ENCODE measurements at places on chromosomes 6 and 20.

DNA sequence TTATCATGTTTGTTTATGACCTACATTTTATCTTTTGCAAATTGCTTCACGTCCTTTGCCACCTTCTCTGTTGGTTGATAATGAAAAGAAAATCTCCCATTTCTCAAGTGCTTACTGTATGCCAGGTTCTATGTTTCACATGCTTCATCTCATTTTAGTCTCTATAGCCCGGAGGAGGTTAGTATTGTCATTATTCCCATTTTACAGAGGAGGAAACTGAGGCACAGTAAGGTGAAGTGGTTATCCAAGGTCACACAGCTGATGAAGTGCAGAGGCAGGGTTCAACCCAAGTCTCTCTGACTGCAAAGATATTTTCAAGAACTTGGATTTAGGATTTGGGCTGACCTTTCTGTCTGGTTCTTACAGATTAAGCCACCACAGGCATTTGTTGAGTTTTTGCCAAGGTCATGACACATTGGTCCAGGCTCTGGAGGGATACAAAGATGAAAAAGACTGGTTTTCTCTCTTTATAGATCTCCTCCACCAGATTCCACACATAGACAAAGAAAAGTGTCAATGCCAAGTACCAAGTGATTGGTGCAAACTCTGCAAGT lies 20.6 kb downstream of the CNBD2 start:
- no peak for DNase-seq

DNA sequence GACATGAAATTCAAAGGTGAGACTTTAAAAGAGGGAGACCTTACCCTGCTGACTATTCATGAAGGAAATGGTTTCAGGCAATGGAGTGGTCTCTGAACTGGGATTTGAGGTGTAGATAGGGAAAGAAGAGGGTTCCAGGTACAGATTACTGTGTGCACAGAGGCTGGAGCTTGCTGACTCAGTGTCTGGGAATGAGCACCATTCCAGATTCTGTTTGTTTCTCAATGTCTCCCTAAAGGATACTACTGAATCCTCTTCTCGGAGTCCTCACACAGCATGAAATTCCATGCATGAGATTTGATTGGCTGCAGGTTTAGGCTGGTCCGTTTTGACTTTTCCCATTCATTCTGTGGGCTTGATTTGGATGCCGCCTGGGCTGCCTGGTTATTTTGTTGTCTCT lies 49.0 kb downstream of the PPP1R14C start:
- no peak for DNase-seq

- no peak for DNase-seq
Measured at GRCh38 chr6:90227673-90228072, 69.0 kb downstream of the BACH2 start.

DNA sequence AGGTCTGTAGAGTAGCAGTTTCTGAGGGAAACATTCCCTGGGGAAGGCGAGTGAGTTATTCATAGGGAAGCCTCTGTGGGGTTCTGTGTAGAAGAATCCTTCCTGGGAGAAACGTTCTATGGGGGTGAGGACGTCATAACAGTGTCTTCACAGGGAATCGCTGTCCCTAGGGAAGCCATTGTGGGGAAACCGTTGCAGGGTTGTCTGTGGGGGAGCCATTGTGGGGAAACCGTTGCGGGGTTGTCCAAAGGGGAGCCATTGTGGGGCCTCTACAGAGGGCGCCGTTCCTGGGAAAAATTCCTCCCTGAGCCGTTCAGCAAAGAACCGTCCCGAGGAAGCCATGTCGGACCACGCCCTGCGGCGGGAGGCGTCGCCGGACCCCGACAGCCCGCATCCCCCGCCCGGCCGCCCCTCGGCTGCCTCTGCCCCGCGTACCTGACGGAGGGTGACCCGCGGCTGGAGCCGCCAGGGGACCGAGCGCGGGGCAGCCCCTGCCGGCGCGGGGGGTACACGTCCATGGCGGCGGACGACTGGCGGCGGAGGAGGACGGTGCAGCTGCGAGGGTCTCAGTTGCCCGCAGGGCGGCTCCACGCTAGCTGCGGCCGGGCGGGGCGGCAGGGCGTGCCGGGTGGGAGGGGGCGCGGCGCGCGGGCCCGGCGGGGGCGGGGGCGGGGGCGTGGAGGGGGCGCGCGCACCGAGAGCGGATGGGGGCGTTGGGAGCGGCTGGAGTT lies at the start of gene DNAAF9:
DNAAF9 (minus strand) TSS at position 630 of the 731 bp plus-strand sequence; CDS start at position 518, 112 bp downstream.
- DNase-seq, result peak; percentile 5

- no peak for DNase-seq
Measured at GRCh38 chr20:22407237-22408193, 176.9 kb downstream of the FOXA2 start.

DNA sequence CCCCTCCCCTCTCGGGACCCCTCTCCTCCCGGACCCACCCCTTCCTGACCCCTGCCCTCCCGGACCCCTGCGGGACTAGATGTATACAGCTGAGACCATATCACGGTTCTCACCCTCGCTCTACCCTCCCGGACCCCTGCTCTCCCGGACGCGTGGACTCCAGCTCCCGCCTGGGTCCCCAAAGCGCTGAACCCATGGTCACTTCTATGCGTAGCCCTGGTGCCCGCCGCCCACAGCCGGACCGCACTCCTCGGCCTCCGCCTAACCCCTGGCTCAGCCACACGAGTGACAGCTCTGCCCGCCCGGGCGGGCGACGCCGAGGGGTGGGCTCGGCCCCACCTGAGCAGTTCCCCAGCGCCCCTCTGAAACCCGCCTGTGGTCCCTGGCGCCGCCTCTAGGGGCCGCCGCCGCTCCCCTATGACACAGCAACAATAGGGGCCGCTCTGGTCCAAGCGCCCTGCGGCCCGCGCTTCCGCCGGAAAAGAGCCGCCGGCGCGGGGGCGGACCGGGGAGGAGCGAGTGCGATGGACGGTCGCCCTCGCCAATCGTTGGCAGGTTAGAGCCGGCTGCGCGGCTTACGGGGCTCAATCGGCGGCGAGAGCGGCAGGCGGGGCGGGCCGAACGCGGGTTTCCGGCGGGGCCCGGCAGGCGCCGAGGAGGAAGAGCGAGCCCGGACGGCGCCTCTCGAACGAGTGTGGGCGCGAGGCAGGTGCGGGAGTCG lies at the start of gene ADRM1:
ADRM1 (plus strand) TSS at position 657 of the 721 bp plus-strand sequence. CDS start 572 bp downstream, outside the sequence.
- DNase-seq, result peak; percentile 73

Data from thoracic aorta (tissue), 2 donors.